Cardiac muscle cell (in vitro differentiated cells and primary cell): ENCODE measurements at places on chromosomes 1 and 21. TPM values are rescaled to one million over a fixed set of nuclear protein-coding genes. Genes with fewer than 3 reads are reported as not detected.

DNA sequence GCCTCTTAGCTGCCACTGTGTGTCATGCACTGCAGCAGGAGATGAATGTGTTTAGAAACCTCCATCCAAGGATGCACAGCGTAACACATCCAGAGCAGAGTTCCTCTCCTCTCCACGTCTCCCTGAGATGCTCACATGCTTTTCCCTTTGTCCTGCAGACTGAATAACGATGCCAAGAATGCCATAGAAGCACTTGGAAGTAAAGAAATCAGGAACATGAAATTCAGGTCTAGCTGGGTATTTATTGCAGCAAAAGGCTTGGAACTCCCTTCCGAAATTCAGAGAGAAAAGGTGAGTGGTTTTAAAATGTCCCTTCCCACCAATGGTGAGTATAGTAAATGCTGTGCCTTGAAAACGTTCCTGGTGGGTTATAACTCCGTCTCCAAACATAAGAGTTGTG is 13.4 kb upstream of the MX2 start:
- H3K4me3 ChIP-seq: no peak overlapping the region
- DNase-seq: no peak
- no peak overlapping the region for H3K27ac ChIP-seq
- peaks cover 3% of the 10 kb centered on the region for H3K27me3 ChIP-seq

Gene SH3BP5L
- 34.8 and 39.7 TPM in 2 replicates for total RNA-seq

DNA sequence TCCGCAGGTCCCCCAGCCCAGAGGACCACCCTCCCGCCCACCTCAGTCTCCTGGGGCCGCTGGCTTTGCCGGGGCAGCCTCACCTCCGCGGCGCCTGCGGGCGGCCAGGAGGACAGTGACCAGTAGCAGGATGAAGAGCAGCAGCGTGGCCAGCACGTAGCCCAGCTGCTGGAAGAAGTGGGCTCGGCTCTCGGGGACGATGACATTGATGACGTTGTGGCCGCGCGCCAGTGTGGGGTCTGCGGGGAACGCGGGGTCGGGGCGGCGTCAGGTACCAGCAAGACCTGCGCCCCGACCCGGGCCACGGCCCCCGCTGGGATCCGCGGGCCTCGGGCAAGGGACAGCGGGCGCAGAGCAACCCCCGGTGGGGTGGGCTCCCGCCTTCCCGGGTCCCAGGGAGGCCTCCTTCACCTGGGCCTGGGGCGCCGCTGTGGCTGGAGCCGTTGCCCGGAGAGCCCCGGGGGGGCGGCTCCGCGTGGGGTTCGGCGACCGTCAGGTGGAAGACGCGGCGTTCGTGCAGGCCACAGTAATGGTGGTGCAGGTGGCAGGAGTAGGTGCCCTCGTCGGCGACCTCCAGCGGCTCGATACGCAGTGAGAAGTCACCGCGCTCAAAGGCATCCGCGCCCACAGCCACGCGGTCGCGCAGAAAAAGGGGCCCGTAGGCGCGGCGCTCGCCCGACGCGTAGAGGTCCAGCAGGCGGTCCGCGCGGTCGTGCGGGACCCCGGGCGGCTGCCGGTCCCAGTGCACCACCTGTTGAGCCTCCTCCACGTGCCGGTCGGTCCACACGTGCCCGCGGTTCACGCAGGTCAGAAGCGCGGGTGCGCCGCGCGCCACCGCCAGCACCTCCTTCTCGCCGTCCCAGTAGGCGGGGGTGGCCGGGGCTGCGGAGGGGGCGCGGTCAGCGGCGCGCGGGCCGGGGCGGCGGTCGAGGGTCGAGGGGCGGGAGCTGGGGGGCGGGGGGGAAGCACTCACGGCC is 3.8 kb downstream of the MXRA8 start:
- H3K27ac ChIP-seq: no peak overlapping the region
- no peaks in the 10 kb centered on the region for H3K36me3 ChIP-seq
- peaks cover 25% of the 10 kb centered on the region for H3K4me1 ChIP-seq
- no peak for DNase-seq
- peaks cover 12% of the 10 kb centered on the region for H3K27me3 ChIP-seq

GRCh38 chr1:101017448-101017847 is 8.1 kb downstream of the DPH5 start:
- H3K36me3 ChIP-seq: peaks cover 11% of the 10 kb centered on the region
- H3K27me3 ChIP-seq: no peaks in the 10 kb centered on the region
- H3K4me3 ChIP-seq: no peak overlapping the region
- no peak overlapping the region for H3K27ac ChIP-seq
- DNase-seq: no peak
- no peaks in the 10 kb centered on the region for H3K4me1 ChIP-seq

Gene MYCL
- 8.1 and 11.1 TPM in 2 replicates for total RNA-seq

Gene NOS1AP
- total RNA-seq: 4.9 and 5.3 TPM in 2 replicates

DNA sequence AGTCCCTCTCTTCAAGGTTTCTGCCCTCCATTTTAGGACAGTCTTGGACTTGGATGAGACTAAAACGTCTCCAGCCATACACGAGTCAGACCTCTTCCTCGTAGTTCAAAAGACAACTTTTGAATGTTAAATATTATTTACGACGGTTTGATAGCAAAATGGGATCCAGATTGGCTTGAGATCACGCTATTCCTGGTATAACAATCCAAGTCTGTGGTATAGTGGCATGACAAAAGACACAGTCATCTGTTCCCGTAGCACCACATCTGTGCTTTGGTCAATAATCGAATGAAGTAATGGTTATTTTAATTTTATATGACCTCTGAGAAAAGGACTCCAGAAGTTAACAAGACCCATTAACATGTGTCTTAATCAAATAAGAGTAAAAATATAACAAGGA is 7.0 kb downstream of the PCP4 start:
- peaks cover 2% of the 10 kb centered on the region for H3K27me3 ChIP-seq
- no peaks in the 10 kb centered on the region for H3K4me1 ChIP-seq
- H3K27ac ChIP-seq: no peak overlapping the region
- no peak overlapping the region for H3K4me3 ChIP-seq
- H3K36me3 ChIP-seq: no peaks in the 10 kb centered on the region

GRCh38 chr1:74714429-74715235 is 18.2 kb downstream of the CRYZ start:
- H3K36me3 ChIP-seq: peaks cover 42% of the 10 kb centered on the region
- H3K4me3 ChIP-seq: no peak overlapping the region
- peak overlapping the region; percentile 31 for H3K27ac ChIP-seq
- DNase-seq: no peak
- peaks cover 13% of the 10 kb centered on the region for H3K4me1 ChIP-seq
- H3K27me3 ChIP-seq: no peaks in the 10 kb centered on the region

Gene PLEKHN1
- 0.36 TPM in 1 of 2 replicates, not detected in the other for total RNA-seq

DNA sequence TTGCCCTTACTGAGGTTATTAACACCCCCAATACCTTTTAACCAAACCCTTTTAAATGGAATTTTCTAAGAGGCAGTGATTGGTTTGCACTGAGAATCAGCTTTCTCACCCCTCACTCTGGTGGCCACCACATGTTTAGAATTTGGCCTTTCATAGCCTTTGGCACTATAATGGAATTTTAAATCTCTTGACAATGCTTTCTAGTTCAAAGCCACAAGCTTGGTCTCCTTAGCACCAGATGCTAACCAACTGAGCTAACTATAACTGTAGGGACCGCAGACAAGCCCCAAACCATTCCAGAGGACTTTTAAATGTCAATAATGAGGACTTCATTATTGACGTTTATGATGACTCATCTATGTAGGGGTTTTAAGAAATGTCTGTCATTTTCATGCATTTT is 238.7 kb upstream of the SNX7 start:
- no peaks in the 10 kb centered on the region for H3K27me3 ChIP-seq
- no peak for DNase-seq
- H3K27ac ChIP-seq: no peak overlapping the region
- H3K4me3 ChIP-seq: no peak overlapping the region
- no peaks in the 10 kb centered on the region for H3K36me3 ChIP-seq

DNA sequence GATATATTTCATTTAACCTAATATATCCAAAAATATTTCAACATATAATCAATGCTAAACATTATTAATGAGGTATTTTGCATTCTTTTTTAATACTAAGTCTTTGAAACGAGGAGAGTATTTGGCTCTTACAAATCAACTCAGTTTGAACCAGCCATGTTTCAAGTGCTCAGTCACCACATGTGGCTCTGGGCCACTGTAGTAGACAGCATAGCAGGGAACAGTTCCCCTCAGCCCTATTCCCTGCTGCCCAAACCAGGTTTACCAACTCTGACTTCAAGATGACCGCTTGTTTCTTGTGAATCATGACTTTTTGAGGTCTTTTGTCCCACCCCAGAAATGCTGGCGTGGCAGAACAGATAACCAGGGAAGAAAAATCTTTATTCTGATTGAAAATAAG is 5.7 kb downstream of the ZNF672 start:
- DNase-seq: no peak
- no peak overlapping the region for H3K27ac ChIP-seq

GRCh38 chr1:178513278-178513983 is 522 bp downstream of the TEX35 start:
- DNase-seq: peak; percentile 78
- no peaks in the 10 kb centered on the region for H3K27me3 ChIP-seq
- H3K4me1 ChIP-seq: no peaks in the 10 kb centered on the region
- no peaks in the 10 kb centered on the region for H3K36me3 ChIP-seq

- no peaks in the 10 kb centered on the region for H3K4me1 ChIP-seq
- no peak within 1 kb of the TSS for H3K27ac ChIP-seq
- H3K36me3 ChIP-seq: no peaks in the 10 kb centered on the region
- H3K4me3 ChIP-seq: peak within 1 kb of the TSS; percentile 39
Observed at GRCh38 chr1:226548256-226549093, at the start of gene STUM. STUM (plus strand) TSS chr1:226548764; CDS start chr1:226548905, 141 bp downstream.

DNA sequence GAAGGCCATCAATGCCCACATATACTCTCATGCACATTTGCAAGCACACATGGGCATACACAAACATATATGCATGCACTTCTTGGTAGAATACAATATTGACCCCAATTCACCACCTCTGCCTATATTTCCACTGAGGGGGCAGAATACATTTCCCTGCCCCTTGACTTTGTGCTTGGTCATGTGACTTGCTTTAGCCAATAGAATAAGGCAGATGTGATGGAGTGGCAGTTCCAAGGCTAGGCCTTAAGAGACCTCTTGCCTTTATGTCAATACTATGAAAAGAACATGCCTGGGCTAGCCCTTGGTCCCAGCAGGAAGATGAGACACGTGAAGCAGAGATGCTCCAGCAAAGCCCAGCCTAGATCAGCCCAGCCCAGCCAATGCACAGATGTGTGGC is 66.0 kb upstream of the GRIK3 start:
- no peak overlapping the region for H3K27ac ChIP-seq
- no peaks in the 10 kb centered on the region for H3K4me1 ChIP-seq
- no peak overlapping the region for H3K4me3 ChIP-seq
- no peak for DNase-seq

DNA sequence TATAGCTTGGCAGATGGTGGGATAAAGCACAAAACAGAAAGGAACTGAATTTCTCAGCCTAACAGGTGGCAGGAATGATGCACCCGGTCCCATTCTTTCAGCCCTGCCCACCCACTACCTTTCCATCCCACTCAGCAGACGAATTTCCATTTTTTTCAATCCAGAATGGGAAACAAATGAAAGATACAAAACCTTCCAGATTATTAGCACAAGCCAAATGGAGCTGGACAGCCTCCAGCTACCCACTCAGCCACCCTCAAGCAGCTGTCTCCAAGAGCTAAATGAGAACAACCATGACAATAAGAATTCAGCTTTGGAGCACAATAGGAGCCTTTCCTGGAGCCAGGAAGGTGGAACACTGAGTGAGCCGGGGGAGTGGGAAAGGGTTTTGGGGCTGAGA is 96.3 kb upstream of the ST6GALNAC5 start:
- DNase-seq: no peak
- H3K36me3 ChIP-seq: no peaks in the 10 kb centered on the region
- H3K27ac ChIP-seq: no peak overlapping the region
- no peaks in the 10 kb centered on the region for H3K4me1 ChIP-seq
- H3K27me3 ChIP-seq: no peaks in the 10 kb centered on the region

DNA sequence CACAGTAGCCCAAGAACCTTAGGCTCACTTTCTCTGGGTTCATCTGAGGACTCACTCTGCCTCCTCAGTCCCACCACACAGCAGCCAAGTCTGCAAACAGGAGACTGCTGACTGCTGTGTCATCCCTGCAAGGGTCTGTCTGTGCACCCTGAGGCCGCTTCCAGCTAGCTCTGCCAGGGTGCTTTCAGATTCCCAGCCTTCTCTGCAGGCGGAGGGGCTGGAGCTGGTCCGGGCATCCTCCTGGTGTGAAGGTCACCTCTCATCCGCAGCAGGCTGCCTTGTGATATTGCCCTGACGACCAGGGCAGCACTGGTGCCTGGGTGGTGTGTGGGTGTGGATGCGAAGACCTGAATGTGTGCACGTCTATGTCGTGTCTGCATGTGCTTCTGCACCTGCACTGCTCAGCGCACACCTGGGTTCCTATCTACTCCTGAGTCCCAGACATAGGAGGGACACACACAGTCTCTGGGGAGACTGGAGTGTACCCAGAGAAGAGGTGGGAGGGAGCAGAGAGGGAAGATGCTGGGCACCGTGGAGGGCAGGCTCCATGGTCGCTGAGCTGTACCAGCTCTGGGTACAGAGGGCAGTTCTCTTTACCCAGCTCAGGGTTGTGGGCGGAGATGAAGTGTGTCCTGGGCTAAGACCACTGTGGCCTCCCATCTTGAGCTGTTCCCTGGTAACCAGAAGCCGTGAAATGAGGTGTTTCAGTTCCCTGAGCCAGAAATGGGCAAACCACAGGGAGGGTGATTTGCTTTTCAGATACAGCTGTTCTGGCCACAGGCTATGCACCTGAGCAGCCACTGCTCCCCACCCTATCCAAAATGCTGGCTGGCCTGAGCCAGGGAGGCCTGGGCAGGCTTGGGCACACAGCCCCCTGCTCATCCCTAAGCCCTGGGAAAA is 160.9 kb upstream of the CSF3R start:
- H3K27me3 ChIP-seq: no peaks in the 10 kb centered on the region
- H3K4me3 ChIP-seq: no peak overlapping the region
- H3K36me3 ChIP-seq: no peaks in the 10 kb centered on the region
- H3K4me1 ChIP-seq: no peaks in the 10 kb centered on the region
- no peak overlapping the region for H3K27ac ChIP-seq

DNA sequence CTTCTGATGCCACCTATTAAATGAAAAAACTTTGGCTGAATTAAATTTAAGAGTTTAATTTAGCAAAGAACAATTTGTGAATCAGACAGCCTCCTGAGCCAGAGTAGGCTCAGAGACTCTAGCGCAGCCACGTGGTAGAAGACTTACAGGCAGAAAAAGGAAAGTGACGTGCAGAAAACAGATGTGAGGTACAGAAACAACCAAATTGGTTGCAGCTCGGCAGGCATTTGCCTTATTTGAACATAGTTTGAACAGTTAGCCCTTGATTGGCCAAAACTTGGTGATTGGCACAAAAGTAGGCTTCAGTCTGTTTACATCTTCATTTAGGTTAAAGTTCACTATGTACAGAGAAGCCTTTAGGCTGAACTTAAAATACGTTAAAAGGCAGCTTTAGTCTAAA is 22.9 kb downstream of the TCP10L start:
- H3K4me3 ChIP-seq: no peak overlapping the region
- H3K27me3 ChIP-seq: no peaks in the 10 kb centered on the region
- no peak overlapping the region for H3K27ac ChIP-seq
- no peaks in the 10 kb centered on the region for H3K4me1 ChIP-seq
- H3K36me3 ChIP-seq: no peaks in the 10 kb centered on the region

Gene KRTAP20-4
- not detected in 2 replicates for total RNA-seq

DNA sequence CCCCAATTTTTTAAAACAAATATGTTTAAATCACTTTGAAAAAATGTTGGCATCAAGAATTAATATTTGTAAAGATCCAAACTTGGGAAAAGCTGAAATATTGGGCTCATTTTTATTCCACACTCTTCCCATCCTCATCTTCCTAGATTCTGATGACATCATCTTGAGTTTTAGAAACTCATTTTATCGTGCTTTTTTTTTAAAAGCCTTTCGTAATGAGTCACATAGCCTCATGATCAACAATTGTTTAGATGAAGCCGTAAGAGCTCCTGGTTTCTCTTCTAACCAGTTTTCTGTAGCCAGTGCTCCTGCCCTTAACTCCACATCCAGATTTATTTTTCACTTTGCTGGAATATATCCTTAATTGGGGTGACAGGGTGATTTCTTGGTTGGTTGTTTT is 78.6 kb downstream of the POFUT2 start:
- DNase-seq: peak; percentile 59
- H3K36me3 ChIP-seq: peaks cover 10% of the 10 kb centered on the region
- no peak overlapping the region for H3K27ac ChIP-seq
- no peak overlapping the region for H3K4me3 ChIP-seq
- H3K4me1 ChIP-seq: peaks cover 6% of the 10 kb centered on the region
